ENCODE measurements at places on chromosomes 16 and 17.

GRCh38 chr16:84940670-84941551, 70.4 kb downstream of the ZDHHC7 start:
- no peak for DNase-seq

- no peak for DNase-seq
Measured at GRCh38 chr17:13759518-13760335, 158.0 kb upstream of the HS3ST3A1 start.

GRCh38 chr16:17944345-17944744, 392.2 kb downstream of the NPIPA8 start:
- DNase-seq, result no peak

DNA sequence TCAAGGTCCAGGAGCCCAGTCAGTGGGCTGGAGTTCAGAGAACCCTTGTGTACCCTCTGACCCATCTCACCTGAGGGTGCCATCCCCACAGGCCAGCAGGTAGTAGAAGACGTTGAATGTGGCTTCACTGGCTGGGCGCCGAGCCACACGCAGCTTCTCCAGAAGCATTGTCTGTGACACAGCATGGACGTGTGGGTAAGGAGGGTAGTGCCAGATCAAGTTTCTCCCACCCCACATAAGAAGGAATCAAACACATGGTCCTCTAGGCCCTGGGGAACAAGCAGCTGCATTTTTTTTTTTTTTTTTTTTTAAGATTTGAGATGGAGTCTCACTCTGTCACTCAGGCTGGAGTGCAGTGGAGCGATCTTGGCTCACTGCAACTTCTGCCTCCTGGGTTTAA, 60.9 kb downstream of the MYO18A start:
- DNase-seq, result no peak

GRCh38 chr16:81797443-81797842, 18.4 kb downstream of the PLCG2 start:
- DNase-seq, result peak; percentile 36

DNA sequence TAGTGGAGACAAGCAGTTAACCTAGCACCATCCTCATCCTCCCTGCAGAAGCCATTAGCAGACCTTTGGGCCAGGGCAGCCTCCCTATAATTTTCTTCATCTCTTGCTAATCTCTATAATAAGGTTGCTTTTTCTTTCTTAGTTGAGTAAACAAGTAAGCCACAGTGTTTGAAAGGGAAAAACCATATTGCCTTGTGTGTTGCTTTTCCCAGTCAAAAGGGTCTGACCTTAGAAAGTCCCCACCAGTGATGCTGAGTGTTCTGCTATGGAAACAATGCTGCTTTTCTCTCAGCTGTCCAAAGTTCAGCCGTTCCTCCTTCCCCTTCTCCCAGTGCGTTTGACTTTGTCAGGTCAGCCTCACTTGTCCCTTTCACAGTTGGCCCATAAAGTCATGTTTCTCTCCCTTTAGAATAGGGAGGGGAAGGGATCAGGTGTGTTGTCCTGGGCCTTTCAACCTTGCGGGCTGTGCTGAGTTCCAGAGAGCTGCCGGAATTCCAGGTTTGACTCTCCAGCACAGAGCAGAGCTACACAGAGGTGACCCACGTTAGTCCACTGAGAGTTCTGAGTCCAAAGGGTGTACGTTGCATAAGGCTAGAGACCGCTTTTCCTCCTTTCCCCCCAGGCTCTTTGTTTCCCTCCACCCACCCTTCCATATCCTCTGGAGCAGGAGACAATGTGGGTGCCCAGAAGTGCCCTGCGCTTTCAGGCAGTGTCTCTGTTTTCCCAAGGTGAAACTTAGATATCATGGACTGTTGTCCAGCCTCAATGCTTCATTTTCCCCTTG, 15.9 kb upstream of the CLEC18C start:
- no peak for DNase-seq

- no peak for DNase-seq
Measured at GRCh38 chr16:10728003-10728887, 15.4 kb upstream of the NUBP1 start.

DNA sequence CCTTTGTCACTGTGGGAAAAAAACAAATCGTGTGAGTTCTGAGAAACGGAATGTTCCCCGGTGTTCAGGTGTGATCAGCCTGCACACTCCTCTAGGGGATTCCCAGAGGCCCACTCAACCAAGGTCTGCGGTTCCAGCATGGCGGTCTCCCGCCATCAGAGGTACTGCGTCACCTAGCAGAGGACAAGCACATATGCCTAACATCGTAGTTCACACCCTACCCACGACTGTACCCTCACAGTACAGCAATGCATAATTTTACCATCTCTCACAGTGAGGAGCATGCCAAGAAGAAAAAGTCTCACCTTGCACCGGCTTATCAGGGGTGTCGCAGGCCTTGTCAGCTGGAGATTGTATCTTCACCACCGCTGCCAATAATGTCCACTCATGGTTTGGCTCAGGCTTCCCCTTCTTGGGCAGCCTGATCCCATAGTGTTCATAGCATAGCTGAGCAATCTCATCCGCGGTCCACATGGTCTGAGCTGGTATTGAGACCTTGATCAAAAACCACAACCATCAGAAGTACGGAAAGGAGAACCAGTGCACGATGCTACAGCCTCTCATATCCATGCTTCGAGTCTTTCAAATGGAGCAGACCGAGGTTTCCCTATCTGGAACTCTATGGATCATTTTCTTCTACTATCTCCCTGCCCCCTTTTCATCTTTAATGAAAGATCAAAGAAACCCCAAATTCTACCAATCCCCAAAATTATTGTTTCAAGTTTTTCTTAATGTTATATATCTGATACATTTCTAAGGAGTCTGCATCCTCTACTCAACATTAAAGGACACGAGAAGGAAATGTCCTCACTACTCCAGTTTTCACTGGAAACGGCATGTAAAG, 2.5 kb downstream of the ADAT1 start:
- DNase-seq, result peak; percentile 73

- DNase-seq, result no peak
Measured at GRCh38 chr17:27990979-27991378, 51.5 kb upstream of the NLK start.

Data from hematopoietic multipotent progenitor cell treated with erythropoietin and hydrocortisone succinate and interleukin-3 and kit ligand, for 8 days (in vitro differentiated cells).